RWPE2 (cell line): ENCODE measurements at places on chromosomes 4 and X.

DNA sequence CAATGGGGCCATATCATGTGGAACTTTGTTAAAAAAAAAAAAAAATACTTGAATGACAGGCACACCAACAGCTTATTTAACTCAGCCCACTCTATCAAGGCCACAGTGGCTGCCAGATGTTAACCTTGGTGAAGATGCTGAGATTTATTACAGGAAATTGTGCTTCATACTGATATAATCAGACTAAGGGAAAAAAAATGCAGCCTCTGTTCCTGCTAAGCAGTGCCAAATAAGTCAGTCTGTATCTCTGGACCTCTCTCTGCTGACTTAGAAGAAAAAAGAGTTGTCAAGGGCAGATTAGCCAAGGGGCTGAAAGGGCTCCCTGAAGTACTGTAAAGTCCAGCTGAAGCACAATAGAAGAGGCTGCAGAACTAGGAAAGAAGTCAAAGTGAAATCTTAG lies 677.7 kb upstream of the HTR2C start:
- no peak for DNase-seq

GRCh38 chrX:72027024-72027913 lies 104.4 kb downstream of the RTL5 start:
- no peak for DNase-seq

- no peak for DNase-seq
These were observed 168.6 kb downstream of the PTTG2 start for GRCh38 chr4:38128478-38129459.

- no peak for DNase-seq
These were observed 133.6 kb downstream of the CBLL2 start for GRCh38 chrX:22406201-22406737.

GRCh38 chr4:179447308-179447707 lies 2005.1 kb upstream of the AGA start:
- no peak for DNase-seq

DNA sequence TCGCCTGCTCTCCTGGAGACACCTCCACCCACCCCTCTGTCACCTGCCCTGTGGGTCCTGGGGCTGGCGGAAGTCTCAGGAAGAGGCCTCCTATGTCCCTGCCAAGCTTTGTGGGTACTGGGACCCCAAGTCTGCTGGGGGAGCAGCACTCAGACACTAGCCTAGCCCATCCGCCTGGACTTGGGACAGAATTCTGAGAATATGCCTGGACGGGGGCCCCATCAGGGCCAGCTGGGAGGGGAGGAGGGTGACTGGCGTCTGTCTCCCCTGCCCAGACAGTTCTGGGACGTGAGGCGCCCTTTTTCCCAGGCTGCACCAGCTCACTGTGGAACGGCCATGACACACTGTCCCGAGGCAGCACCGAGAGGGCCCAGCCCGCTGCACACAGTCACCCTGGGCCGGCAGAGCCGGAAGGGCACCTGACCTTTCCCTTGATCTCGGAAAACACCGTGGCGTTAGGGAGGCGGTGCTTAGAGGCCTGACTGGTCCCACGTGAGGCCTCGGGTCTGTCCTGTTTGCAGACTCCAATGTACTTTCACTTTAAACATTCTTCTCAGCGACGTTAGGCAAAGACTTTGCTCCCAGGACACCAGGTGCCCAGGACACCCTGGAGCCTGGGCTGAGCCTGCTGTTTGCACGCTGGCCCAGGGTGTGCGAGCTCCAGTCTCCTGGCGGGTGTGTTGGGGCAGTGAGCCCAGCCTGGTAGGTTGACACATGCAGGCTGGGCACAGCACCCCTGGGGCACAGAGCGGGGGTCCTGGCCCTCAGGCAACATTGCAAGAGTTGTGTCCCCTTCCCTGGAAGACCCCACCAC lies 700 bp downstream of the SLC26A1 start:
- no peak for DNase-seq

DNA sequence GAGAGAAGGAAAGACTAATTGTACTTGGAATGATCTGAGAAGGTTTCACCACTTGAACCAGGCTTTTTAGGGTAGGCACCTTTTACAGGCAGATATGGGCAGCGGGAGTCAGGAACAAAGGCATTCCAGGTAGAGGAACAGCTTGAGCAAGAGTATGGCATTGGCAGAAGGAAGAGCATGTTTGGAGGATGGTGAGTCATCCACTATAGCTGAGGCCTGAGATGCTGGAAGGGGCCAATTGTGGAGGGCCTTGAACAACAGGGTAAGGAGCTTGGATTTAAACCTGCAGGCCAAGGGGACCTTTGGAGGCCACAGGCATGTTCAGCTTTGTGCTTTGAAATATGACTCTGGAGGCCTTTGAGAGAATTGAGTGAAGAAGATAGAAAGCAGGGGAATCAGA lies 32.2 kb downstream of the PFKFB1 start:
- DNase-seq, result no peak

DNA sequence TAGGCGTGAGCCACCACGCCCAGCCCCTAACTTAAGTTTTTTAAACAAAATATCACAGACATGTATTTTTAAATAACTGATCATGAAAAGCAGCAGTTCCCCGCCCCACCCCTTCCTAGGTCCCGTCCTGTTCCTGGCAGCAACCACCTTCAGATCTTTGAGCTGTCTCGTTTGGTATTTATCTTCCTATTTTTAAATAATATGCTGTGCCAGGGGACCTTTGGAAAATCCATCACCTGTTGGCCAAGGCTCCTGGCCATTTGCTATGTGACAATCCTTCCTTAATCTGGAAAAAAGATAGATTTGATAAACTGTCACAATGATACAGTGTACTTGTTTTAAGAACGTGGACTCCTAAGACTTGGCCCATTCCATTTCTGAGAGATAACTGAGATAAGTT lies 10.7 kb downstream of the GATB start:
- DNase-seq, result no peak
